ENCODE measurements at places on chromosomes 11 and 22.

DNA sequence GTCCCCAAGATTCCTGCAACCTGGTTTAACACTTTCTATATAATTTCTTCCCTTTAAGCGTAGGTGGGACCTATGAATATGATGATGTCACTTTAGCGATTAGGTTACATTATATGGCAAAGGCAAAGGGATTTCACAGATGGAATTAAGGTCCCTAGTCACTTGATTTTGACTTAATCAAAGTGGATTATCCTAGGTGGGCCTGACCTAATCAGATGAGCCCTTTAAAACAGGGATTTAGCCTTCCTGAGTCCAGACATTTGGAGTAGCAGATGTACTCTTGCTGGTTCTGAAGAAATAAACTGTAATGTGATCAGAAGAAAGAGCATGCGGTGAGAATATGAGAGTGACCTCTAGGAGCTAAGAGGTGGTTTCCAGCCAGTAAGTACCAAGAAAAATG lies 67.8 kb upstream of the LIN7C start:
- DNase-seq = no peak

- DNase-seq = no peak
Observed at GRCh38 chr11:75949023-75949672, 134.1 kb downstream of the UVRAG start.

- DNase-seq = no peak
Observed at GRCh38 chr22:48548391-48548790, 1279.3 kb downstream of the BRD1 start.

DNA sequence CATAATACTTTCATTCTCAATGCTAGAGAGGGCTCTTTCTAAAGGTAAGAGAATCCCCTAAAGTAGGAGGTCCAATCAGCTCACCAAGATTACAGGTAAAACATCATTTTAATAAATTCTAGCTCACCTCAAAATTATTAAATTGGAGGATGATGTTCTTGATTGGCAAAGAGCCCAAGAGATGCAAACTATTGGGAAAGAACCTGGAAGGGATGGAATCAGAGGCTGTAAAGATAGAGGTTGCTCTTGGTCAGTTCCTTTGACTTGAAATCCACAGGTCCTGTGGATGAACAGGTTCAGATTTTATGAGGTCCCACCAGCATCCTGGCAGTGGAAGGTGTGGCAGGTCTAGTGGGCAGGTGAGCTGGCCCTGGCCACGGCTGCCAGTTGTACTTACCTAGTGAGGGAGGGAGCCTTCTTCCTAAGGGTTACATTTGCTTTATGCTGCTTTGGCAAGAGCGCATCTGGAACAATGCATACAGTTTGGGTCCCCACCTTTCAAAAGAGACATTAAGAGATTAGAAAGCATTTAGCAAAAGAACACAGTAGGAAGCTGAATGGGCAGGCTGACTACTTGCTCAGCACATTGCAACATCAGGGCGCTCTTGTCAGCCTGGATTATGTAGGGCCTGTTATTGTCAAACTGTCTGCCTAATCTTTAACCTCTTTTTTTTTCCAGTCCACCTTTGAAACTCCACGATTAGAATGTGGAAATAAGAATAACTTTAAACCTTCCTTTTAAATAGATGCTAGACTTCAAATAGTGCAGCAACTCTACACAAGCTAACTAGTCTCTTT lies 97.0 kb downstream of the RDX start:
- DNase-seq = no peak

GRCh38 chr22:47204002-47204979 lies 441.8 kb downstream of the TBC1D22A start:
- no peak for DNase-seq

- no peak for DNase-seq
Observed at GRCh38 chr11:106683435-106683834, 334.8 kb downstream of the GUCY1A2 start.

DNA sequence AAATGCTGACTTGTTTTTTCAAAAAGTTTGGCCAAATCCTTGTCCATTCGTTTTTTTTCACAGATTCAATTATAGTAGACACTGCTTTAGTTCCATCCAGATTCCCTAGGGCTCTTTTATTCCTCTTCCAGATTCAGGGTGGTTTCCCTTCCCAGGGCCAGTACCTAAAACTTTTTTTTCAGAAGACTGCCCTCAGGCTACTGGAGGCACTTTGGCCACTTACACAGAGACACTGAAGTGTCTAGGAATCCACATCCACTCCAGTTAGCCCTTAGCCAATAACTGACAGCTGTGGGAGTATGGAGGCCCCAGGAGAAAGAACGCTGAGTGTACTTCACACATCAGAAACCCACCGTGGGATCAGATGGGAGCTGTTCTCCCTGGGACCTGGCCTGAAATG lies 77.3 kb downstream of the CCDC34 start:
- no peak for DNase-seq

- no peak for DNase-seq
Observed at GRCh38 chr11:95647355-95647754, 142.2 kb downstream of the FAM76B start.

DNA sequence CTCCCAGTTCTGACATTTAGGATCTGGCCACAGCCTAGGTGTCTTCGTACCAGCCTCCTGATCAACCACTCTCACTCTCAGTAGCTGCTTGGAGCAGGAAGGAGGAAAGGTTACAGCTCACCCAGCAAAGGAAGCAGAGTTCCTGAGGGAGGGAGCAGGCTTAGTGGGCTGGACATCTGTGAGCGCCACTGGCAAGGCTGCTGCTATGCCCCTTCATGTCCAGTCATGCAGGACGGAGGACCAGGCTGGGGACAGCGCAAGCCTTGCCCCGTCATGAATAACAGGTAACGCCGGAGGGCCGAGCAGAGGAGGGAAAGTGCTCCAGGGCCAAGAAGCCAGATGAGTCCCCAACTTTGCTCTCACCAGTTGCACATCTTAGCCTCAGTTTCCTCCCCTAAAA lies 25.8 kb downstream of the TPST2 start:
- no peak for DNase-seq

DNA sequence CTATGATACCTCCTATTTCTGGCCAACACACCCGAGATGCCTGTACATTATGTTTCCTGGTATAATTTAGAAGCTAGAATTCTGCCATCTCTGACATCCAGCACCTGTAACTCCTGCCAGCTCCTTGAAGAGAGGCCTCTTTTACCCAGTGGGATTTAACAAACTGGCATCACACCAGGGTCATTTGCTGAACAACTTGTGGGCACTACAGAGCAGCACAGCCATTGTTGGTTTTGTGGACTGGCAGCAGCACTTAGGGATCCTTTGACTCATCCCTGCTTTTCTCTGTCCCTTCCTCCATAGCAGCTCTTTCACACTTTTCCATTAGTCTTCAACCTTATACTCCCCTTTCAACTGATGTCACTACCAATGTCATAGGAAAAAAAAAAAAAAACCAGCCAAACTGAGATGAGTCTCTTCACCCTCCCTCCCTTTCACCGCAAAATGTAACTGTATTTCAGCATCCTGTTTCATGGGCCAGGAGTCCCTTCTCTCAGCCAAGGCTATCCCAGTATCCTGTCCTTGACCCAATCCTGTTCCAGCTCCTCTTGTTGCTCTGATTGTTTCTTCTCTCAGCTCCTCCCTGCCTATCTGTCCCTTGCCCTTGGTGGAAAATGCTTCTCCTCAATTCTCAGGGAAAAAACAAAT lies 68.7 kb downstream of the PPFIBP2 start:
- DNase-seq = peak; percentile 23

- DNase-seq = no peak
Observed at GRCh38 chr11:63839508-63840355, 822 bp downstream of the MARK2 start.

DNA sequence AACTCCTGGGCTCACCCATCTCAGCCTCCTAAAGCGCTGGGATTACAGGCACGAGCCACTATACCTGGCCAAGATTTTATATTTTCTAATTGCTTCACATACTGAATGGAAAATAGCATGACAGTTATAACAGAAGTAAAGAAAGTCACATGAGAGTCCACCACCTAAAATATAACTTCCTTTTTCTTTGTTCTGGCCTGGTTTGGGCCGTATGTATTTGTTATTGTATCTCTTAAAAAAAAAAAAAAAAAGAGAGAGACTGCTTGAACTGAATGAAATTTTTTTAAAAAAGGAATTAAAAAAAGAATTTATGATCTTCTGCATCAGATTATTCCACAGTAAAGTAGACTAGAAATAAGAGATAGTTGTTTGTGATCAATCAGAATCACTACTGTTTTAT lies 86.0 kb upstream of the GRIK4 start:
- DNase-seq = no peak

GRCh38 chr11:78085972-78086371 lies 6.3 kb upstream of the NDUFC2 start:
- no peak for DNase-seq

DNA sequence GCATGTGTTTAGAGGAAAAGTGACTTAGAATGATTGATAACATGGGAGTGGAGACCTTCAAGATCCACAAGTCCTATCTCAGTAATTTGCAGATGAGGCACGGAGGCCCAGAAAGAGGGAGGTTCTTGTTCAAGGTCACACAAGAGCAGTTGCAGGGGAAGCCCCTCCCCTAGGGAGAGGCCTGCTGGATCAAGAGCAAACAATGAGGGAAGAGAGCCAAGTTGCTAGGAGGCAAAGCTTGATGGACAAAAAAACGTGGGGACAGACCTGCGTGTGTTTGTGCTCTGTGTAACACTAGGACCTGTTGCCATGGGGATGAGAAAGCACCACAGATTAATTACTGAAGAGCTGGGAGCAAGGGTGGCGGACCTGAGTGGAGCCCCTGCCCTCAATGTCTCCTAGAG lies 6.4 kb upstream of the MFRP start:
- DNase-seq = peak; percentile 93

- DNase-seq = no peak
Observed at GRCh38 chr11:1488575-1489180, 2.1 kb upstream of the MOB2 start.

DNA sequence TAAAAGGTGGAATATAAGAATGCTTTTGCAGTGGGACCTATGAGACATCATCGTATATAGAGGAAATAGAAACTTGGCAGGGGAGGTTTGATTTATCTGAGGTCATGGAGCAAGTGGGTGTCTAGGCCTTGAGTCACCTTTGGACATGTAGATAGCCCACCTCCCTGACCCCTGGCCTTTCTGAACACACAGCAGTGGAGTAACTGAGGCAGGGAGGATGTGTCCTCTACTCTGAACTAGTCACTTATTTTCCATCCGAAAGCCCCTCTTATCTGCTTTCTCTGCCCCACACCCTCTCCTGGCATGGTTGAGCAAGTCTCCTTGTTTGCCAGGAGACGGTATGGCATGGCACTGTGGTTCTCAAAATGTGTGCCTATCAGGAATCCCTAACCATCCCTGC lies 7.9 kb downstream of the CD82 start:
- DNase-seq = no peak

DNA sequence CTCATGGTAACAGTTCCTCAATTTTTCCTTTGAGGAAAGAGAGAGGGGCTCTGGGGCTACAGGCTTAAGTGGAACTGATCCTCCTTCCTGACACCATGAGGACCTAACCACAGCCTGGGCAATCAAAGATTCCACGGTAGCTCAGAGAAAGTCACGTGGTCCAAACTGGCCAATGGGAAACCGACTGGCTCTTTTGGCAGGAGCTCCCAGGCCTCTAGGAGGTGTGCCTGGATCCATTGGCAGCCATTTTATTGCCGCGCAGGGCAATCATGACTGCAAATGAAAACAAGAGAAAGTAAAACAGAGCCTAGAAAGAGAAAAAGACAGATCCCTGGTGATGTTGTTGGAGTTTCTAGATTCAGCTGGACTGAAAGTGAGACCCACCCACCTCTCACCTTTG lies 27.3 kb upstream of the ASPHD2 start:
- DNase-seq = no peak

DNA sequence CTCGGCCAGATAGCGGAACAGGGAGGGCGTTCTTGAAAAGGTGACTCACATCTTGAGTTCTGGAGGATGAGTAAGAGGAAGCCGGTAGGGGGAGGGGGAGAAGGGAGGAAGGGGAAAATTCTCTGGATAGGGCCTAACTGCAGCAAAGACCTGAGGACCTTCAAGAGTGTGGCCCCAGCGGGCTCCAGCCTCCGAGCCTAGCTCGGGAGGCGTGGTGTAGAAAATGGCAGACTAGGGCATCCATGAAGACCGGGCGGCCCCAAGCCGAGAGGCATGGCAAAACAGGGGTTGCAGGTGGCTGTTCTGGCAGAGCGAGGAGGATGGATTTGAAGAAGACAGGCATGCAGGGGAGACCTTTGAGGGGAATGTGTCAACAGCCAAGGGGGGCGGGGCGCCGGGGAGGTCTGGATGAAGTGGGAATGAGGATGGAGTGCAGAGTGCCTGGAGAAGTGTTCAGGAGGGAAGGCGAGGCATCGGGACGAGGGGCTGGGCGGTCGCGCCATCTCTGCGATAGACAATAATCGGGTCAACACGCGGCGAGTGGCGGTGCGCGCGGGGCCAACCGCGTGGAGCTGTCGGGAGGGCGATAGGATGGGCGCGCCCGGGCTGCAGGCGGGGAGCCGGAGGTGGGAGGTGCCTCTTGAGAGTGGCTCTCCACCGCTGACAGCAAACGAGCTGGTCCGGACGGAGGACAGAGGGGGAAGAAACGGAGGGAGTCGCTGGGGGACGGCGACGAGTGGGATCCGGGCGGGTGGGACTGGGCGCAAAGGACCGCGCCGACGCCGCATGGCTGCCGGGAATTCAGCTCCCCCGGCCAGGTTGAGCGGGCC lies 40.0 kb upstream of the CREB3L1 start:
- peak; percentile 30 for DNase-seq

DNA sequence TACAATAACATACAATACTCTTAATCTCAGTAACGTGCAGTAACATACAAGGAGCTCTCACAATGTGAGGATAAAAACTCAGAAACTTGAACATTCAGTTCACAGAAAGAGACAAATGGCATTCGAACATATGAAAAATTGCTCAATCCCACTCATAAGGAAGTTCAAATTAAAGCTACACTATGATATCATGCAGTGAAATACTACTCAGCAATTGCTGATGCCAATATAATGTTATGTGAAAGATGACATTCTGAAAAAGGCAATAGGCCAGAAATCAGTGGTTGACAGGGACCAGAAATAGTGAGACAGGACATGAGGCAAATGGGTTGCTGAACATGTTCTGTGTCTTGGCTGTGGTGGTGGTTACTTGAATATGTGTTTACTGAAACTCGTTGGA lies 33.7 kb upstream of the PITPNB start:
- no peak for DNase-seq

DNA sequence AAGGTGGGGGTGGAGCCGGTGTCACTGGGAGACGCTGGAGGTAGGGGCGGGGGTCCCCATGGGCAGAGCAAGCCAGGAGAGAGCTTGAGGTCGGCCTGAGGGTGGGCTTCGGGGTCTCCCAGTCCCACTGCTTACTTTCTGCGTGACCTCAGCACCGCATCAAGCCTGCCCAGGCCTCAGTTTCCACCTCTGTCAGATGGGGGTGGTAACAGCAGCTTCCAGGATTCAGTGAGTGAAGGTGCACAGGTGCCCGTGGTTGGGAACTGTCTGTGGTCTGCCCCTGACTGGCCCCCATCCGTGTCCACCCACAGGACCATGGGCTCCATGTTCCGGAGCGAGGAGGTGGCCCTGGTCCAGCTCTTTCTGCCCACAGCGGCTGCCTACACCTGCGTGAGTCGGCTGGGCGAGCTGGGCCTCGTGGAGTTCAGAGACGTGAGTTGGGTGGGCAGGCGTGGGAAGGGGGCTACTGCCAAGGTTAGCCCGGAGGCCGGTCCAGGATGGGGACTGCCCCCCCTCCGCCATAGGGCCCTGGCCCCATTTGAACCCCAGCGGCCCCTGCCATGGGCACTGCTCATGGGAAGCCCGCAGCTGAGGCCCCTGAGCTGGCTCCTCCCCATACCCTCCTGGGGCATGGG lies 2.2 kb downstream of the TCIRG1 start:
- no peak for DNase-seq

- DNase-seq = no peak
Observed at GRCh38 chr11:78177216-78177615, 11.2 kb downstream of the KCTD21 start.

- no peak for DNase-seq
Observed at GRCh38 chr11:12420040-12420439, 42.7 kb downstream of the PARVA start.

GRCh38 chr11:726278-727220 lies 20.5 kb downstream of the EPS8L2 start:
- DNase-seq = peak; percentile 91
